ENCODE measurements at places on chromosomes 2 and 18.

- peak; percentile 4 for DNase-seq
Observed at GRCh38 chr2:23916727-23917405, 10.1 kb downstream of the ATAD2B start.

DNA sequence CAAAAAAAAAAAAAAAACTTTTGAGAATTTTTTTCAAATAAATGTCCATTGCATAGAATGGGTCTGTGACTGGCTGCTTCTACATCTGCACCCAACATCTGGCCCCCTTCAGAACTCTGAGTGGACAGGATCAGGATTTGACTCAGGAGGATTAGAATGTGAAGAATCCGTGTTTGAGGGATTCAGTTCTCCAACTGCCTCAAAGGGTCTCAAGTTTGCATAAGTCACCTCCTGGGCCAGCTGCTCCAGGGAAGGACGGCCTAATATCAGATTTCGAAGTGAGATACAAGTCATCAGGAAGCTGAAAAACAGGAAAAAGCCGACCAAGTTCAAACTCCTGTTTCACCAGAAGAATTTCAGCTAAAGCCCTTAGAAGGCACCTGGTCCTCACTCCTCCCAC, 10.9 kb downstream of the MAT2A start:
- peak; percentile 89 for DNase-seq

DNA sequence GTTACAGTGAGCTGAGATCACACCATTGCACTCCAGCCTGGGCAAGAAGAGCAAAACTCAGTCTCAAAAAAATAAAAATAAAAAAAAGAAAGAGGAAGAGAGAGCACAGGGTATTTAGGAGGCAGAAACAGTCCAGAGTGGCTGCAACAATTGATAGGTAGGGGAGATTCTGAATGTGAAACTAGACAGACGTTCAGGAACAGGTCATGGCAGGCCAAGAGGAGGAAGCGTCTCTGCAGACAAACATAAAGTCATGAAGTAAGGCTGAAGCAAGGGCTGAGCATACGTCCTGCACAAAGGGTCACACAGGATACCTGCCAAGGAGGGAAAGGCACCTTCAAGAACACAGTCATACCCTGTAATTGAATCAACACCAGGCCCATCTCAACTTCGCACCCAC, 64.1 kb upstream of the ZNF532 start:
- DNase-seq = no peak

DNA sequence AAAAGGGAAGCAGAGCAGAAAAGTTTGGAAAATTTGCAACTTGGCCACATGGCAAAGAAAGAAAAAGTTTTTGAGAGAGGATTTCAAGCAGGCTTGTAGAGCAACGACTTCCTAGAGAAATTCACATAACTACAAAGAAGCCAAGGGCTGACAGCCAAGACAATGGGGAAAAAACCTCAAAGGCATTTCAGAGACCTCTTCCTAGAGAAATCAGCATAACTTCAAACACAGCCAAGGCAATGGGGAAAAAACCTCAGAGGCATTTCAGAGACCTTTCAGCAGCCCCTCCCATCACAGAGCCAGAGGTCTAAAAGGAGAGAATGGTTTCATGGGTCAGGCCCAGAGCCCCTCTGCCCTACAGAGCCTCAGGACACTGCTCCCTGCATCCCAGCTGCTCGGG, 7.2 kb downstream of the ADI1 start:
- DNase-seq = peak; percentile 55

- peak; percentile 68 for DNase-seq
Observed at GRCh38 chr2:11995456-11995855, 249.0 kb downstream of the LPIN1 start.

DNA sequence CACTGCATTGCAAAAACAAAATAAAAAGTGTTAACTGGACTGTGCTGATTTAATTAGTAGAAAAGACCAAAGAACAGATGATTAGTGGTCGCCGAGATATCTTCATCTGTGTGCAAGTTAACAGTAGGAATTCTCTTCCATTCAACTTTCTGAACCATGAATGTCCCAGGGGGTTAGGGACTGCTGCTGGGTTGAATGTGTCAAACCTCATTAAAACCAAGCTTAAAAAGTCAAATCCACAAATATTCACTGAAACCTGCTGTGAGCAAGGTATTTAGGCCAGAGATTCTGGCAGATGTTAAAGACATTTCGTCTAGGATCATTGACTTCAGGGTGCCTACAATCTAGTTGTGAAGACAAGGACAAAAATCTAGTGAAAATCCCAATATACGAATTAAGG, 58.7 kb downstream of the STPG4 start:
- DNase-seq = no peak

DNA sequence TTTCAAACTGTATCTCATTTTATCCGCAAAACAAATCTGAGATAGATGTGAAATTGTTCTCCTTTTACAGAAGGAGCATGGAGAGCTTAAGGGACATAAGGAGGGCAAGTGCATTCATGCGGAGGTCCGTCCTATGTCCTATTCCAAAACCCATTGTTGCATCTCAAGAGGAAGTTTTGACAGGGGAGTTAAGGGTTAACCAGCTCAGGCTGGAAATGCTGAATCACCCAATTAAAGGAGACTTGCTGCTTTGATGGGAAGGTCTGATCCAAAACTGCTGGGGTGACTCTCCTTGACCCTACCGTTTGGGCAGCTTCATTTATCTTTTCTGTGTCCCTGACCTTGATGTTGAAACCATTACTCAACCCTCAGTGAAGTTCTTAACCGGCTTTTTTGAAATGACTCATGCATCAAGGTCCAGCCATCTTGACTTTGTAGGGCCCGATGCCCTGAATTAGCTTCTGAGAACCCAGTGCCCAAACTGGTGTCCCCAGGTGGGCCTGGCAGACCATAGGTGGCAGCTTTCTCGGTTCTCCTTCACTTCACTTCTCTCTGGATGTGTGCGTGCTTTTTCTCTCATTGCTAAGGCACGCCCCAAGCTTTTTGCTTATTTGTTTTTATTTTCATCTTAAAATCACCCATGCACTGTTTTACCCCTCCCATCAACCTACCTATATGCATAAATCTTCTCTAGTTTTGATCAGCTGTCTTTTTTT, 15.9 kb upstream of the TXNDC2 start:
- peak; percentile 50 for DNase-seq

DNA sequence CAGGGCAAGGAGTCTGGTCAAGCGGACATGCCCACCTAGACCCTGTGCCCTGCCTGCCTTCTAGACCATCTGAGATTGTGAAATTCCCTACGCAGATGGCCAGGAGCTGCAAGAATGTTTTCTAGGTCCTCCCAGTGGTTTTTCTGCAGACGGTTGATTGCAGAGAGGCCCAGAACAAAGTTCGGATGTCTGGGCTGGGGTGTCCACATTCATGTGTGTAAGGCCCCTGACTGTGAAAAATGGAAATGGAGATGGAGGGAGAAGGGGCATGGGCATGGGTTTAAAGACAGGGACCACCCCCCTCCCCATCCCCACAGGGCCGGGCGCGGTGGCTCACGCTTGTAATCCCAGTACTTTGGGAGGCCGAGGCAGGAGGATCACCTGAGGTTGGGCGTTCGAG, 11.8 kb downstream of the ARHGAP25 start:
- DNase-seq = no peak
